ENCODE measurements at places on chromosomes 13 and 19.

- DNase-seq: no peak
Observed at GRCh38 chr19:48810151-48810550, 678 bp downstream of the BCAT2 start.

DNA sequence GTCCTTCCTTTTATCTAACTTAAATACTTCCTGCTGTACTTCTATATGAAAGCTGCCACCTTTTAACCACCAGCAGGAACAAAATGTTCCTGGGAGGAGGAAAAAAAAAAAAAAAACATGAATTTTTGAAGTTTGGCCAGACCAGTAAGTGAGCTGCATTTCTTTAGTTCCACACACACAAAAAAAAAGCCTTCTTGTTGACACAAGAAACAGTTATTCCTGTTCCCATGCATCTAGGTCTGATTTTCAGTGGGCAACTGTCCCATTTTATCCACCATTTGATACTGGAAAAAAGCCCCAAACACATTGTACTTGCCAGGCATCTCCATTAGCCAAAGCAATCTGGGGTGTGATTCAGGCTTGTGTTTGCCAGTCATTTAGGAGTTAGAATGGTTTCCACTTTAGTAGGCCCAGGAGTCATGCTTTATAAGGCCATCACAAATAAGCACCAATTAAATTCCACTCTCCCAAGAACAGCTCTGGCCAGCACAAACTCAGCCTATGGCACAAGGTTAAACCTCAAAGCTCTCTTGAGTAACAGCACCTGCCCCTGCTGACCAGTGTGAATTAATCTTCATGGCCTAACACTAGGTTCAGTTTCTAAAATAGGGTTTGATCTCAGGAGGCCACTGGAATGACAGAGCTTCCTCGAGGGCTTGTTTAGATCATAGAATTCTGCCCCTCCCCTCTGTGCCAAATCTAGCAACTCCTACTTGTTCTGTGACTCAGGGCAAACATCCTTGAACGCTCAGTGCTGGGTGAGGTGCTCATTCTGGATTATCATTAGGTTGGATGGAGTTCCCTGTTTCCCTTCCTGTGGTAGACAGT, 67.1 kb downstream of the NUFIP1 start:
- DNase-seq: peak; percentile 64

DNA sequence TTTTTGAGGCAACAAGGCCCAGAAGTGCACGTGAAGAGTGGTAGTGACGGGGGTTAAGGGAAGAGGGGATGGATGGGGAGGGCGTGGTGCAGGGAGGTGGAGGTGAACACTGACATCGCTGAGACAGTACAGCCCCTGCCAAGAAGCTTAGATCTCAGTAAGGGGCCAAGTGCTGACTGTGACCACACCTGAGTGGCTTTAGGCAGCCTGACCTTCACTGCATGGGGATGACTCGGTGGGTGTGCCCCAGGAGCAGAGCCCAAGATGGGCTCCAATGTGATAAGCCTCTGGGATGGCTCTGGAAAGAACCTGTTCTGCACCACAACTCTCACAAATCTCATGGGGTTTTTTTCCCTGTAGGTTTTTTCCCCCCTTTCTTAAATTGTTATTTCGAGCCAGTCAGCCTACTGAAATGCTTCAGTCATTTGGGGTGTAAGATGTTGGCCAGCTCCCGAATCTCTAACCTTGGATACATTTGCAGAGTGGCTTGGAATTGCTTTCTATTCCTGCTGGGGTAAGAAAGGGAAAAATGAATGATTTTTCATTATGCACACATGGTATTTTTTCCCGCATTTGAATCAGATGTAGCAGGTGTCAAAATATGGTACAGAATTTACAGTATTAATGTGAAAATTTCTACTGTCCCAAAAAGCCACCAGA, 165.0 kb downstream of the TM9SF2 start:
- no peak for DNase-seq

DNA sequence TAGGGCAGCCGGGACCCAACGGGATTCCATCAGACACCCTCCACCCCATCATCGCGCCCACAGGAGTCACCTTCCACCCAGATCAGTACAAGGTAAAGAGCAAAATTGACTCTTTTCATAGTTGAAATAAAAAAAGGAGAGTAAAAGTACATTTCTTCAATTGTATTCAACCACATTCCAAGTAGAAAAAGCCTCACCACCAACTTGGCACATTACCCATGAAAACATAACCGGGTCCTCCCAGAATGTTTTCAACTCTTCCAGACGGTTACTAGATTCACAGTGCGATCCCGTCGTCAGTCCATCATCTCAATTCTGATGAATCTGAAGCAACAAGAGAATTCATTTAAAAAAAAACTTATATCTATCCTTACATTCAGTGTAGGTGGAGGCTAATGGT, 125.2 kb downstream of the RAB20 start:
- DNase-seq: no peak

DNA sequence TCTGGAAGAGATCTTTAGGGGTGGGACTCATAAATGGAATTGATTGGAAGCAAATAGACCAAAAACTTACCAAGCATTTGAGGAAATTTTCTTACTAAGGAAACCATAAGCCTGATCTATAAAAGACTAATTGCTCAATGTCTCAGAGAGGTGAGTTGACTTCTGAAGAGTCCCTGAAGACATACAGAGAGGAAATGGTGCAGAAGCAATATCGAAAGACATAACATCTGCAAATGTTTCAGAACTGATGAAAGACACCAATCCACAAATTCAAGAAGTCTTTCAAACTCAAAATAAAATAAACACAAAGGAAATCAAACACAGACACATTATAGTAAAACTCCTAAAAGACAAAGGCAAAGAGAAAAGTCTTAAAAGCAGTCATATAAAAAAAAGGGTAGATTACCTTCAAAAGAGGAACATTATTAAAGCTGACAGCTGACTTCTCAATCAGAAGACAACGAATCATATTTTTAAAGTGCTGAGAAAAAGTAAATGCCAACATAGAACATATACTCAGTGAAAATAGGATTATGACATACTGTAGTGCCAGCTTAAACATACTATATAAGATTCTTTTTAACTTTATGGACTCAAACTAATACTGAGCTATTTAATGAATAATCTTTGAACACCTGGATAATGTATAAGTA, 45.4 kb upstream of the CALM3 start:
- DNase-seq: no peak

- DNase-seq: no peak
Observed at GRCh38 chr13:40502236-40502635, 164.2 kb downstream of the FOXO1 start.

DNA sequence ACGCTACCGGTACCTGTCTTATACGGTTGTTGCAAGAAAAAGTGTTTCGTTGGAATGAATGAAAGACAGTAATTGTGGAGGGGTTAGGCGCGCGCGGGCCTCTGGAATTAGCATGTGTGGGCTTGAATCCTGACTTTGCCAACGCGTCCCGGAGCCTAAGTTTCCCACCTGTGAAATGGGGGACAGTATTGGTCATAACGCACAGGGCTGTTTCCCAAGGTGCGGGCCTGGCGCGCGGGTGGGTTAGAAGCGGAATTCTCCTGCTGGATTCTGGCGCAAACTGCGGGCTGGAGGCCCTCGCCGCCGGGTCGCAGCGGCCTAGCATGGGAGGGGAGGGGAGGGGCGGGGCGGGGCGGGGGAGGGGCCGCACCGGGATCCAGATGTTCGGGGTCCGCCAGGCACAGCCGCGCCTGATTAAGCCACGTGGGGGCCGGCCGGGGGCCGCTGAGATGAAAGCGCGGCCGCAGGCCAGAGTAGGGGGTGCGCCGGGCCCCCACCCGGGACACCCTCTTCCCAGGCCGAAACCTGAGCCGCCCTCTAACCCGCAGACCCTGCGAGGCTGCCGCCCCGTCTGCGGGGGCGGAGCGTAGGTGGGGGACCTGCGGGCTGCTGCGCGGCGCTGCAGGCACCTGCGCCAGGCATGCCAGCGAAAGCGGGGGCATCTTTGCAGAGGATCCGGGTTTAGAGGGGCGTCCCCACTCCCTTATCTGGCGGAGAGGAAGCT, 1.2 kb upstream of the TMEM59L start:
- DNase-seq: no peak

DNA sequence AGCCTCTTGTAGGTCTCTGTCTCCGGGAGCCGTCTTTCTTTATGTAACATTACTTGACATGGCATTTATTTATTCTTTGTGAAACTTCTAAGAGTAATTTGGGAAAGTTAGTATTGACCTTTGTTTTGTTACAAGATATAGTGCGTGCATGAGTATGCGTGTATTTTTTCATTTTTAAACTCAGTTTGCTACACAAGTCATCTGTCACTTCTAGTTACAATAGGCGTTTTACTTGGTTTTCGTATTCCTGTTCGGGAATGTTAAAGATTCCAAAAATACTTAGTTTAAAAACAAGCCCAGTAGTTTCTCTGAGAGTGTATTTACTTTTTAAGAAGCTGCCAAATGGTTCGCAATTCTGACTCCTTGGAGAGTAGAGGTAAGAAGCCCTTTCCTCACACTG, 3.2 kb downstream of the PDS5B start:
- DNase-seq: no peak
